ENCODE measurements at places on chromosomes 12 and 14.

DNA sequence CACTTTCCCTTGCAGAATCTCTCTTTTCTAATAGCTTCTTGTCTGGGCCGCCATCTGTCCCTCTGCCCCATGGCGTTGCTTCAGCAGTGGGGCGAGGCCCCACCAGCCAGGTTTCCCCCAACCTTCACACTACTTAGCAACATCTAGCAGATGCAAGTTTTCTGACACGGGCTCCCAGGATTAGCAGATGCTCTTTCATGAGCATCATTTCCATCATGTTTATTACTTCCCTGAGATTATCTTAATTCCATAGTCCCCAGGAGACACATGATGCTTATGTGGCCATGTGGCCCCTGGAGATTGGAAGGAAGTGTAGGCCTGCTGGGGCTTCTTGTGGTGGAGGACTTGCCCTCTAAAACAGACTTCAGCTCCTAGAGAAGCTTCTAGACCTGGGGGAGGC is 102.0 kb upstream of the MYL2 start:
- DNase-seq: no peak

GRCh38 chr12:53803703-53804102 is 51.9 kb upstream of the CISTR start:
- no peak for DNase-seq

DNA sequence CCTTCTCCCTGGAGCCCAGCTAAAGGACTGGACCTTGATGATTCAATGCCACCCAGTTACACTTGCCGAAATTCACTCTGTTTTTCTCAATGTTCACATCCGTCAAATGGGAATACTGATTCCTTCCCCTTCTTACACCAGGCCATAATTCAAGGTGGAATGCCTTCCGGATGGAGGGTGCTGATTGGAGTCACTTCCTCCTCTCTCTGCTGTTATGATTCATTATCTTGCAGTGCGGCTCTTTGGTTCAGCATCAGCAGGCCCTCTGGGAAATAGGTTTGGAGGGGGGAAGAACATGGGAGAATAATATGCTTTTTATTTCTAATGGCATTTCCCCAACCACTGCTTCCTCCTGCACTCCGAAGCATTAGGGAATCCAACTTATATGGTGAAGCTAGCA is 390.6 kb upstream of the TBX3 start:
- DNase-seq: no peak

DNA sequence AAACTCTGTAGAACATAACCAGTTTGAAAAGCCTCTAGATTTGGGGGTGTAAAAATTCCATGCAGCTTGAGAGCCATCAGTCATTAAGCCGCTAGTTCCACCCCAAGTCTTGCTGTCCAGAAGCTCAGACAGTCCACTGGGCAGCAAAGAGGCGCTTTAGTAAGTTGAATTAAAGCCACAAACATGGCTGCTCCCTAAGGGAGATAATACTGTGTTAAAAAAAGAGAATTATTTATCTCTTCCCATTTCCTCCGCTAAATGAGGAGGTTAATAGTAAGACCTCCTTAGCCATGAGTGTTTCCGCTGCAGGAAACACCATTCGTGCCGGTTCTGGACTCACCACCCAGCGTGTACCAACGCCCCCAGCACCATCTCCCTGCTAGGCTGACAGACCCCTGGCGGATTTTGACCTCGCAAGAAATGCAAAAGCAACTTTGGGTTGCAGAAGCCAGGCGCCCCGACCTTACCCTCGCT is 536 bp downstream of the TM7SF3 start:
- peak; percentile 26 for DNase-seq

DNA sequence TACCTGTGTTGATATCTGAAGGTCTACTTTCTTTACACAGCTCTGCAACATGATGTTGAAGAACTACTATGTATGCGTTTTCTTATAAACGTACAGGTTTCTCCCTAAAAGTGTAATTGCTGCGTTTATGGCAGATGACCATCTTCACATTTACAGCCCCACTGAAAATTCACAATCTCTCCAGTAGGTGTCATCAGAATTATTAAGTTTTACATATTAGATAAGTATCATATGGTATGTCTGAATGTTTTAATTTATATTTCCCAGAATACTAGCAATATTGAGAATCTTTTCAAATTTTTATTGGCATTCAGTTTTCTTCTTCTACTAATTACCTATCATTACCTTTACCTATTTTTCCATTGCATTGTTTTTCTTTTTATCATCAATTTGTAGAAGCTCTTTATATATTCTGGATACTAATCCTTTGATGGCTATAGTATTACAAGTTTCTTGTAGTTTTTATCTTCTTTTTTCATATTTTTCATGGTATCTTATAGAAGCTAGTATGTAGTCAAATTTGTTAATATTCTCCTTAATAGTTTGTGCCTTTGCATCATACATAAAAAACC is 123.5 kb downstream of the CAPZA3 start:
- no peak for DNase-seq

GRCh38 chr12:74836567-74836966 is 298.9 kb downstream of the ATXN7L3B start:
- no peak for DNase-seq

- no peak for DNase-seq
Measured at GRCh38 chr14:76314521-76315034, 61.4 kb upstream of the ESRRB start.

DNA sequence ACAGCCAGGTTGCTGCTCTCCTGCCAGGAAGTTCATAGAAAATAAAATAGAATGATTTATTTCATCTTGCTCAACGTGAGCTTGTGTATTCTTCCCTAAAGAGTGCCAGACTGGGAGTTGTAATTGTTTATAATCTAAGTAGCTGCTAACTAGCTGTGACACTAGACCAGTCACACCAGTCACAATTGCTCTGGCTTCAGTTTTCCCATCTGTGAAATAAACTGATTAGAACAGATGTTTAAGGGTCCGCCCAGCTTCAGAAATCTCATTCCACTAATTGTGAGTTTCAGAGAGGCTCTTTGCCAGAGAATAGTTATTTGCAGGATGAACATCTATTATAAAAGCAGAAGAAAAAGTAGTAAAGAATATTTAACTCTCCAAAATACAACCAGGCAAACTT is 55.6 kb upstream of the ZDHHC17 start:
- no peak for DNase-seq

DNA sequence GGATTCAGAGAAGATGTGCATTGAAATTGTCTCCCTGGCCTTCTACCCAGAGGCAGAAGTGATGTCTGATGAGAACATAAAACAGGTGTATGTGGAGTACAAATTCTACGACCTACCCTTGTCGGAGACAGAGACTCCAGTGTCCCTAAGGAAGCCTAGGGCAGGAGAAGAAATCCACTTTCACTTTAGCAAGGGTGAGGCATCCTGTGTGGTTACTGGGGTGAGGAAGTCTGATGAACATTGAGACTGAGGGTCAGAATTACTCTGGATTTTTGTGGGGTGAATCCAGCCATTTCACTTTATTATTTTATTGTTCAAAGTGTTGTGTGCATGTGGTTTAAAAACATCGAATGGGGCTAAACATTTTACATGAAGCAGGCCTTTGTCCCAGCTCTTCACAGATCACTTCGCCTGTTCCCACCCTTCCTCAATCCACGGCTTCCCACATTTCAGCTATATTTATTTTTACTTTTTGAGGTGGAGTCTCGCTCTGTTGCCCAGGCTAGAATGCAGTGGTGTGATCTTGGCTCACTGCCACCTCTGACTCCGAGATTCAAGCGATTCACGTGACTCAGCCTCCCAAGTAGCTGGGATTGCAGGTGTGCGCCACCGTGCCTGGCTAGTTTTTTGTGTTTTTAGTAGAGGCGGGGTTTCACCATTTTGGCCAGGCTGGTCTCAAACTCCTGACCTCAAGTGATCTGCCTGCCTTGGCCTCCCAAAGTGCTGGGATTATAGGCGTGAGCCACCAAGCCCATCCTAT is 40.6 kb downstream of the SUPT16H start:
- no peak for DNase-seq

DNA sequence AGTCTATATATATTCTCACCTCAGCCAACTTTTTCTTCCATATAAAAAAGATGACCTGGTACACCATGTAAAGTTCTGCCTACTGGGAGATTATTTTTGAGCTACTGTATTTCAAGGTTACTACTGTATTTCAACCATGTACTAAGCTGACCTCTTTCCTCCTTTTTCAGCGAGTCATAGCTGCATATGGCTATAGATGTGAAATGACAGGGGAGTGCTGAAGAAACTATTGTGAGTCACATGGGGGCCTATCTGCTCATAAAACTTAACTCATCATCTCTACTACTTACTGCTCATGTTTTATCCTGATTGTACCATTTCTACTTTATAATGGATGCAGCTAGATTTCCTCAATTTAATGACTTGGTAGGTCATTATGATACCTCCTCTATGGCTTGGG is 571.4 kb upstream of the ATP2B1 start:
- DNase-seq: no peak

GRCh38 chr12:52010692-52011601 is 4.2 kb downstream of the TAMALIN start:
- DNase-seq: no peak

- no peak for DNase-seq
Measured at GRCh38 chr12:13124656-13125505, 21.4 kb upstream of the GSG1 start.

DNA sequence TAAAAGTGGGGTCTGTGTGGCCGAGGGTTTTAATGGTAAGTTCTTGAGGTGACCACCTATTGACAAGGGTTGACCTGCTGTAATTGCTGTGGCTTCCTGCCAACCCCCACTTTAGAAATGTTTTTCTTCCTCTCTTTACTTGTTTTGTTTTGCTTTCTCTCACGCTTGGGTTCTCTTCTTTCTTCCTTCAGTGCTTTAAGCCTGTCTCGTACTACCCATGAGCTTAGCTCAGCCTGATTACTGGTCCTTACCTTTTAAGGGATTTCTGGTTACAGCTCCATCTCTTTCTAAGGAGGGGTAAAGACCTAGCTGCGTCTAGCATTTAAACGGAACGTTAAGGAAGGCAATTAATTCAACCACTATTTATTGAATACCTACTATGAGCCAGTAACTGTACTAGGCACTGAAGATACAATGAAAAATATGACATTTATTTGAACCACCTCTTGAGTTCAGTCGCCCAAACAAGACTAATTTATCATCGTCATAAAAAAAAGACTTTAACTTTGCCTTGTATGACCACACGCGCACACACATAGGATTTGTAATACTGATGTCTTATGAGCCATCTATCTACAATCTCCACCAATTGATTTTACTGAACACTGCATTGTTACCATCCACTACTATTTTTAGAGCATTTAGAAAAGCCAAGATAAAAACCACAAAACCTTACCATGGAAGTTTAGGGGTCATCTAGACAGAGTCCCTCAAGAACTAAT is 888 bp upstream of the PPP1R12A start:
- peak; percentile 38 for DNase-seq

- no peak for DNase-seq
Measured at GRCh38 chr12:71771069-71771468, 16.4 kb downstream of the RAB21 start.

- DNase-seq: no peak
Measured at GRCh38 chr12:127726671-127727315, 540.2 kb upstream of the TMEM132C start.

GRCh38 chr12:107169200-107169599 is 75.9 kb upstream of the CRY1 start:
- DNase-seq: no peak

DNA sequence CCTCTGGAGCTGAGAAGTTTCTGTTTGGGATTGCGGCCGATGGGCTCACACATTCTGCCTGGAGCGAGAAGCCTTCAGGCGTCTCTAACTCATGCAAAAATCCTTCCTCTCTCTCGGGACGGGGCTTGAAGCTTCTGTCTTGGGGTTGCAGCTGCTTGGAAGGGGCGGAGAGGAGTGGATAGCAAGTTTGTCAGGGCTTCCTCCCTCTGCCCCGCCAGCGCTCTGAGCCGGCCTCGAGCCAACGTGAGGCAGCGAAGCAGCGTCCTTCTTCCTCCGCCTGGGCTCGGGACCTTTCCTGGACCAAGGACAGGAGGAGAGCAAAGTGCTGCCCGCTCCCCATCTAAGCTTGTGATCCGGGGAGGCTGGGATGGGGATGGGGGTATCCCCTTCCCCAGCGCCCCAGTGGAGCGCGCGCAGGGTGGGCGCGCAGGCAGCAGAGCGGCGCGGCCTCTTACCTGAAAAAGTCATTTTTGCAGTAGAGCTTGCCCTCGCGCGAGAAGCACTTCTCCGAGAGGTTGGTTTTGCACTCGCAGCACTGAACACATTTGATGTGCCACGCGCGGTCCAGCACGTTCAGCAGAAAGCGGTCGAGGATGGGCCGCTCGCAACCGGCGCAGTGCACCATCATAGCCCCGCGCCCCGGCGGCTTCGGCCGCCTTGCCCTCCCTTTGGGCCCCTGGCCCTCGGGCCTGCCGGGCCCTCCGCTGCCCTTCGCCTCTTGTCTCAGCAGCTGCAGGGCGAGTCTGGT is 626 bp downstream of the LHX5 start:
- no peak for DNase-seq

- peak; percentile 97 for DNase-seq
Measured at GRCh38 chr12:62934799-62935674, at the start of gene PPM1H. Gene PPM1H (minus strand): TSS chr12:62935150. CDS start chr12:62934736, 414 bp downstream.

DNA sequence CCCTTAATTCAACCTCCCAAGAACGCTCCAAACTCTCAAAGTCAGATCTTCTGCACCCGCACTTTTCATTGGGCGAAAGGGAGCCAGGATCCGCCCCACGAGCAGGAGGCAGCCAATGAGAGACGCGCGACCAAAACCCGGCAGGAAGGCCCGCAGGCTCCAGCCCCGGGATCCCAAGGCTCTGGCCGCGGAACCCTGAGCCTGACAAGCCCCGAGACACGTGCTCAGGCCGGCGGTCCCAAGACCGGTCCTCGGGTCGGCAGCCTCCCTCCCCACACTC is 438 bp downstream of the DDX54 start:
- DNase-seq: peak; percentile 91

DNA sequence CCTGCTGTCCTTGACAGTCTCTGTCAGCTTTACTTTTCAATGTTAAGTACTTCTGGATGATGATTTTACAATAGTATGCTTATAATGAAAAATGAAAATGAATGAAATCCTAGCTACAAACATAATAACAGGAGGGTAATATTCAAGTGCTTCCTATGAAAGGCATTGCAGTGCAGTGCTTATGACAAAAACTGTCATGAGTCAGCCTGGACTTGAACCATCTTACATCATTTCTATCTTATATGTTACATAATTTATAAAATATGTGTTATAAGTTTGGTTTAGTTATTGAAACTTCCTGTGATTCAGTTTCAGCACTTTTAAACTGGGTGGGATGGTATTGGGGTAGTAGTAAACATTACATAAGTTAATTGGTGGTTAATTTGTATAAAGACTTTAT is 451.7 kb downstream of the TMEM117 start:
- DNase-seq: no peak

DNA sequence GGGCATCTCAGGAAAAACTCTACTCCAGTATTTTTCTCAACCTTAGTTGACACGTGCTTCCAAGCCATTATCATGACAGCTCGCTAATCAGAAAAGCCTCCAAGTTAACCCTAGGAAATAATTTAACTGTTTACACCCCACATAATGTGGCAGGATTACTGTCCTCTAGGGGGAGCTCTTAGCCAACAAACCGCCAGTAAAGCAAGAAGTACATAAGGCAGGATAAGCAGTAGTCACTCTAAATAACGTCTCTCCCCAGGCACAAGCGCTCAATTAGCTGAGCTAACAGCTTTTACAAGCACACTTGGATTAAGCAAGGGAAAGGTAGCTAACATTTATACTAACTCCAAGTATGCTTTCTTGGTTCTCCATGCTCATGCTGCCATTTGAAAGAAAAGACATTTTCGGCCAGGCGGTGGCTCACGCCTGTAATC is 22.8 kb downstream of the APOBEC1 start:
- DNase-seq: peak; percentile 6

Data from NCI-H526 (cell line).